Occipital lobe (tissue), 3 donors: ENCODE measurements at places on chromosomes 7 and 10. TPM values are rescaled to one million over a fixed set of nuclear protein-coding genes. Genes with fewer than 3 reads are reported as not detected.

GBX1 gene
- not detected for total RNA-seq

LDB1 gene
- total RNA-seq, result 70.8 TPM

TMEM270 gene
- not detected for total RNA-seq

DNA sequence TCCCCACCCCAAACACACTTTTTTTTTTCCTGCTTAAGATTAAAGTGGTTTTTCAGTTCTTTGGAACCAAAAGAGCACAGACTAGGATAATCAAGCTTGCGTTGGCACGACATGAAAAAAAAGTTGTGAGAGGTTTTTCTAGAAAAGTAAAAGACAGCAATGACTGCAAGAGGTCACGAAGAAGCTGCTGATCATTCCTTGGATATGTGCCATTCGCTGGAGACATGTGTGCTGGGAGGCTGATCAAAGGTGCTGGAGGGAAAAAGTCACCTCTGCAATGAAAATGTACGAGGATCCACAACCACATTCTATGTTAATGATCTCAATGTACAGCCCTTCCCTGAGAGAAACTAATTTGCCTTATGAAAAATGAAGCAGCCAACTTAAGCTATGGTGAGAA, 5.4 kb downstream of the AKR1B1 start:
- no peak for DNase-seq

DNA sequence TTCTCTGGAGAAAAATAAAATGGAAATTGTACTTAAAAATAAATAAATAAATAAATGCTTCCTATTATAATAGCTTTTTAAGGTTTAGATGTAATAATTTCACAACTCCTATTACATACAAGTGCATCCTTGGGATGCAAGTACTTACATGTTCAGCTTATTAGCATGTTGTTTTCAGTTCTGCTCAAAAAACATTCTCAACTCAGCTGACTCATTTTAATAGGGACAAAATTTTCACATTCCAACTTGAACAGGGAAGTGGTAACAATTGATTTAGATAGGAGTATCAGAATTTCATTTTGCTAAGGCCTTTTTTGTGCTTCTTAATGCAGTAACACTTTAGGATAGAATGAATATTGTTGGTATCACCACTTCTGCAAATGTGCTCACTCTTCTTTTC, 16.7 kb upstream of the PAPSS2 start:
- no peak for DNase-seq

- DNase-seq, result no peak
These were observed 2.3 kb downstream of the CREB3L2 start for GRCh38 chr7:137999496-138000080.

DNA sequence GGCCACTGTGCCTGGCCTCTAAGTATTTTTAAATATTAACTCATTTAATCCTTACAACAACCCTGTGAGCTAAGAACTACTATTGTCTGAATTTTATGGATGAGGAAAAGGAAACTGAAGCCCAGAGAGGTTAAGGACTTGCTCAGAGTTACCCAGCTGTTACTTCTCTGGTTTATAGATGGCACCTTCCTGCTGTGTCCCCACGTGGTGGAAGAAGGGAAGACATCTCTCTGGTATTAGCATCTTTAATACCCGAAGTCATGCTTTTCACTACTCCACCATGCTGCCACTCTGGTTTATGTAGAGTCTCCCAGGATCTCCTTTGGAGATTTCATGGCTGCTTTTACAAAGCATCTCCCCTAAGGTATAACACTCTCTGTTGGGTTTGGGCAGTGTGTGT, 105.5 kb upstream of the MKLN1 start:
- no peak for DNase-seq

GRCh38 chr7:1761097-1761496, 91.0 kb downstream of the ELFN1 start:
- no peak for DNase-seq
